ENCODE measurements at places on chromosomes 4 and X.

GRCh38 chr4:183912585-183912984 lies 7.5 kb downstream of the STOX2 start:
- no peak for DNase-seq

- DNase-seq = no peak
These were observed 214.8 kb downstream of the SPCS3 start for GRCh38 chr4:176534566-176534965.

GRCh38 chr4:82230306-82230705 lies 143.5 kb downstream of the HNRNPD start:
- no peak for DNase-seq

GRCh38 chrX:51461053-51462044 lies 35.0 kb downstream of the NUDT11 start:
- DNase-seq = no peak

- DNase-seq = no peak
These were observed 11.6 kb upstream of the VEGFD start for GRCh38 chrX:15395789-15396188.

GRCh38 chr4:24322995-24323394 lies 261.4 kb downstream of the DHX15 start:
- no peak for DNase-seq

DNA sequence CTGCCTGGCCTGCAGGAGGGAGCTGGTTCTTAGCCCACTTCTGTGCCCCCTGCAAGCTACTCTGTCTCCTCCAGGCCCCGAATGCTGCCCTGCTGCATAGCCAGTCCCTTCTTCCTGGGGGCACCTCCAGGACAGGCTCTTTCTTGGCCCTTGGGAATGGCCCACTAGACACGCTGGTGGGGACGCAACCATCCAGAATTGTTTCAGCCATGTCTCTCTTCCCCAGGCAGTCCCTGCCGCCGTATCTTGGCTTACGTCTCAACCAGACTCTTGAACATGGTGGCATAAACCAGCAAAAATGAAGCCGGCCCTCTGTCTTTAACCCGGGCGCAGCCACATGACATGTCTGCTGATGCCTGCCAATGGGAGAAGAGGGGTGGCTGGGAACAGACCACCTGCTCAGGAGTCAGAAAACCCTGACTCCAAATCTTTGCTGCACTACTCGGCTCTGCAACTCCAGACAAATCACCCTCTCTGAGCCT lies 9.0 kb downstream of the LRPAP1 start:
- no peak for DNase-seq

DNA sequence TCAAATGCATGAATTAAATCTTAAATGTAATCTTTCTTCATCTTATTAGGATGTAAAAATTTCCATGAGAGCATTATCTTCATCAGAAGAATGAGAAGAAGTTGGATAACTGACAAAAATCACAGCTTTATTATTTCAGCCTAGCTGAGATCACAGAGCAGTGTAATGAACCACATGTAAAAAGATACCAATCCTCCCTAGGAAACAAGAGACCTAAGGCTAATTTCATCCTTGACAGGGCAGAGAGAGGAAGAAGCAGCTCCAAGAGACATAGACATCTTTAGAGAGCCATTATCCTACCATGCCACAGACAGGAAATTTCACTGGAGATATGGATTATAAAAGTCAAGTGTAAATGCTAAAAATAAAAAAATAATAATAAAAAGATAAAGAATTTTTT lies 40.9 kb upstream of the IL15 start:
- no peak for DNase-seq

DNA sequence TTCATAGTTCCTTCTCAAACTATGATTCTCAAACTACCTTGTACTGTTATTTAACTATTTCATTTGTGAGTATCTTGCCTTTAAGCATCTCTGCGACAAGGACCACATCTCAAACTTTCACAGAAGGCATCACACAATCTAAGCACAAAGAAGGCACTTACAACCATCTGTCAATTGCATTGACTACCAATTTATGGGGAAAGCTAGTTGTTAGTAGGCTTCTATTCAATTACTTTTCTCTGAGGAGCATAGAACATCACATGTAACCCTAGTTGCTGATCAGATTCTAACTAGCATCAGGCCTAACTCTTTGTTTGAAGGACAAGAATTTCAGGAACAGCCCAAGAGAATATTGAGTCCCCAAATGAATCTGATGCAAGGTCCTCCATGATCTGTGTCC lies 74.9 kb downstream of the GPC3 start:
- DNase-seq = no peak

DNA sequence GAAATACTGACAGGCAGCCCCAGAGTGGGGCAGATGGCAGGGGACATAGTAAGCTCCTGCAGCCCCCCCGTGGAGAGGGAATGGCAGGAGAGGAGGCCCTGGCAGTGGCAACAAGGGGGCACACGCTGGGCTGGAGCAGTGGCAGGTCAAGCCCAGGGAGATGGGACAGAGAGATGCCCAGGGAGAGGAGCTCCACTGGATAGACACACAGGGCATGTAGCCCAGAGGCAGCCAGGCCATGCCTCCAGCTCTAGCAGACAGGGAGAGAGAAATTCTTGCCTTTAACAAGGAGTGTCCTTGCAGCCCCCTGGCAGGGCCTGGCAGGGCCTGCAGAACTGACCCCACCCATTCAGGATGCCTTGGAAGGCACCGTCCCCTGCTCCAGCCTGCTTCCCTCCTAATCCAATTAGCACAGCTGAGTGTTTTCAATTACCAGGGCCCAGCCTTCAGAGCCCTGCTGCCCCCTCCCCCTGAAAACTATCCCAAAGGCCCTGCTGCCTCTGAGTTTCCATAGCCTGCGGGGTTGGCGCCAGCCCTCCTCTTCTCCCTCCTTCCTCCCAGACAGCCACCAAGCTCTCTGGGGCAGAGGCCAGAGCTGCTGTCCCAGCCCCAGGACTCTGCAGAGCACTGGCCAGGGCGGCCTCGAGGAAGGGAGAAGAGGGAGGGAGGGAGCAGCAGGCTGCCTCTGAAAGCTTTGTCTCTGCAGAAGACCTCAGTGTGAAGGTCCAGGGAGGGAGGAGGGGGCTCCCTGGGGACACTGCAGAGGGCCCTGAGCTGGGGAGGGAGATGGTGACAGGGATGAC lies 12.5 kb downstream of the L1CAM start:
- DNase-seq = no peak

DNA sequence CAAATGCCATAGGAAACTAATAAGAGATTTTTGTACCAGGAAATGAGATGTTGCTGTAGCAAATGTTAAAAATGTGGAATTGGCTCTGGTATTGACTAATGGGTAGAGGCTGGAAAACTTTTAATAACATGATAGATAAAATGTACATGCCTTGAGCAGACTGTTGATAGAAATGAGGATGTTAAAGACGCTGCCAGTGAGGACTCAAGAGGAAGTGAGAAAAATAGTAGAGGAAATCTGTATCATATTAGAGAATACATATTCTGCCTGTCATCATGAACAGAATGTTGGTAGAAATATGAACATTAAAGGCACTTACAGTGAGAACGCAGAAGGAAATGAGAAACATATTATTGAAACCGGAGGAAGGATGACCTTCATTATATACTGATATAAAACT lies 577.2 kb upstream of the HTR2C start:
- DNase-seq = no peak

DNA sequence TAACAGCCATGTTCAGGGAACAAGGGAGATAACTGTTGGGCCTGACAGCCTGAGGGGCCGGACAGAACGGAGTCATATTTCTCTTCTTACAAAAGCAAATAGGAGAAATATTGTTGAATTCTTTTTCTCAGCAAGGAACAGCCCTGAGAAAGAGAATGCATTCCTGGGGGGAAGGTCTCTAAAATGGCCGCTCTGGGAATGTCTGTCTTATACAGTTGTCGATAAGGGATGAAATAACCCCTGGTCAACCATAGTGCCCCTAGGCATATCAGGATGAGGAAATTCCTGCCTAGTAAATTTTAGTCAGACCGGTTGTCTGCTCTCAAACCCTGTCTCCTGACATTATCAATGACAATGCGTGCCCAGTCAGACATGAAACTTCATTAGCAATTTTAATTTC lies 1925.5 kb downstream of the PCDH7 start:
- DNase-seq = no peak

- no peak for DNase-seq
These were observed at the start of gene XPNPEP2 for GRCh38 chrX:129738466-129739308. TSS of gene XPNPEP2 (plus strand) at chrX:129738979. CDS start at chrX:129739214, 235 bp downstream.

All from thoracic aorta (tissue), 2 donors.